Stimulated activated CD8-positive, alpha-beta memory T cell treated with anti-CD3 and anti-CD28 coated beads, Interleukin-15, amount 100 ng/mL, for 1 hour (primary cell): ENCODE measurements at places on chromosomes 5 and 9.

DNA sequence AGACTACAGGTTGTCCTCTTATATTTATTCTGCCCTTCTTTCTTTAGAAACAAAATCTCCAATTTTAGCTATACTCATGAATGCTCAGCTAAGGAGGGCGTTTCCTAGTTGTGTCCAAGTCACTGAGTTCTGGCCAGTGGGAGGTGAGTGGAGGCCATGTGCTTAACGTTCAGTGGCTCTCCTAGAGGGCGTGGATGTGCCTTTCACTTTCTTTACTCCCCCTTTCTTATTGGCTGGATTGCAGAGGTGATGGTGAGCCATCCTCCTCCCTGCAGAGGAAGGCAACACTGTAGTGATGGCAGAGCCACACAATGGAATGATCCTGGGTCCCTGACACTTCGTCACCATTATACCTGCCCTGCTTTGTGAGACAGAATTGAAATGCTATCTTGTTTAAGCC, 54.6 kb downstream of the ALG2 start:
- DNase-seq, result no peak

- no peak for DNase-seq
These were observed 335.3 kb downstream of the DIRAS2 start for GRCh38 chr9:90307167-90307833.

DNA sequence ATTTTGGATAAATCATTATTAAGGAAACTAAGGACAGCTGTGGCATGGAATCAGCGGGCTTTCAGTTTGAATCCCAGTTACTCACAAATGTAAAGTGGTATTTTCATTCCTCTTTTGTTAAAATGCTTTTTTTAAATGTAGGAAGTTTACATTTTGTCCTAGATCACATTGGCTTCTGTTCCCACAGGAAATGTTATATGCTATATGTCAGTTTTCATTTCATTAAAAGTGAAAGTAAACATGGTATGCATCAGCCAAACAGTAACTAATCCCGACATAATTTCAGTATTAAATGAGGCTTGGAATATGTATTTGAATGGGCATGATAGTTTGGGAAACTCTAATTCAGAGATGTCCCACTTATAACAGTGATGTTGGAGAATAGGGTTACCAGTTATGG, 18.6 kb upstream of the SMIM15 start:
- no peak for DNase-seq

DNA sequence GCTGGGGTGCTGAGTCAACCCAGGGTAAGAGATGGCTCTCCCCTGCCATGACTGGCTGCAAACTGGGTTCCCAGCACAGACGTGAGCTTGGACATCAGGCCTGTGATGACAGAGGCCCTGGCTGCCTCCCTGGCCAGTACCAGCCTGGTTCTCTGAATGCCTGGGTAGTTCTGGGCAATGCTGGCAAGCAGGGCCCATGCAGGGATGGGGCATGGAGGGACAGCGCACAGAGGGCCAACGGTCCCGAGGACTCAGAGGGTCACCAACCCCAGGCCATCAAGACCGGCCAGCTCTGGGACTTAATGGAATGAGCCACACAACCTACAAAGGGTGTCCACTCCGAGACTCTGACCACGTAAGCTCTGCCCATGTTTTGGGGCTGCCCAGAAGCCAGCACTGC, 241.4 kb downstream of the FSTL4 start:
- DNase-seq, result no peak

- DNase-seq, result no peak
These were observed 125.3 kb upstream of the IQGAP2 start for GRCh38 chr5:76277736-76278135.

GRCh38 chr5:178931846-178932760, 8.9 kb upstream of the ZNF454 start:
- no peak for DNase-seq

- DNase-seq, result no peak
These were observed 27.7 kb downstream of the PKD2L2 start for GRCh38 chr5:137916923-137917322.

DNA sequence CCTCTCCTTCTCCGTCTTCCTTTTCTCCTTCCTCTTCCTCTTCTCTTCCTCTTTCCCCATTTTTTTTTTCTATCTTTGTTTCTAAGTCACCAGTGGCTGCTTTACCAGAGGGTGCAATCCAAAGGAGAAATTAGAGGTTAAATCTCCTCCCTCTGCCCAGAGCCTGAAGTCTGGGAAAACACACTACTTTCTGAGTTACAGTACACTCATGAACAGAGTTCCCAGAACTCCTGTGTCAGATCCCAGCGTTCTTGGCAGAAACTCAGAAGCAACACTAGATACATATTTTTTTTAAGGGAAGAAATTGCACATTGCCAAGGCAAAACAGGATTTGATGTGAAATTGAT, 189.0 kb downstream of the SNCAIP start:
- DNase-seq, result no peak

- DNase-seq, result no peak
These were observed 249.2 kb upstream of the KLF4 start for GRCh38 chr9:107738789-107739188.

- DNase-seq, result no peak
These were observed 244.1 kb upstream of the ITGA1 start for GRCh38 chr5:52543594-52543993.

GRCh38 chr9:96164268-96164683, 137.7 kb downstream of the HSD17B3 start:
- no peak for DNase-seq

DNA sequence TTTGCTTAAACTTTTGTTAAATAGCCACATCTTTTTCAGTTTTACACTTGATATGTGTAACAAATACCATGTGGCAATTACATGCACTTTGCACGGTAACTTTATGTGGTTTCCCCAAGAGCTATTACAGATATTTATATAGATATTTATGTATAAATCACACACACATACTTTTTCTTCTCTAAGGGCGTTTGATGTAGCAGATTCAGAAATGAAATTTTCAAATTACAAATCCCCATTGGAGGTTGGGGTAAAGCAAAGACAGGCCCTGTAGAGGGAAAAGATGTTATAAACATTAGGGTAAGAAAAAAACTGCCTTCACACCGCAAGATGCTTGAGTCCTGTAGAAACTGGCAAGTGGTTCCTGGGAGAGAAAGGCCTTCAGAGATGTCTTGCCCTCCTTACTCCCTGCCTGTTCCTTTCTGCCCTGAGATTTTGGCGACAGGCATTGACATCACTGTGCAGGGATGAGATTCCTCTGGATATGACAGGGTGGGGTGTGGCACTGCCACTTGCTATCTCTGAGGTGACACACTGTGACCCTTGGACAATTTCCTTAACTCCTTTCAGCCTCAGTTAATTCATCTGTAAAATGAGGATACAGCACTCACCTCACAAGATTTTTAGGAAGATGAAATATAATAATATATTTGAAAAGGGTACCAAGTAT, 177.9 kb upstream of the TUT7 start:
- DNase-seq, result no peak

- no peak for DNase-seq
These were observed 73.6 kb downstream of the TLR4 start for GRCh38 chr9:117777823-117778222.

DNA sequence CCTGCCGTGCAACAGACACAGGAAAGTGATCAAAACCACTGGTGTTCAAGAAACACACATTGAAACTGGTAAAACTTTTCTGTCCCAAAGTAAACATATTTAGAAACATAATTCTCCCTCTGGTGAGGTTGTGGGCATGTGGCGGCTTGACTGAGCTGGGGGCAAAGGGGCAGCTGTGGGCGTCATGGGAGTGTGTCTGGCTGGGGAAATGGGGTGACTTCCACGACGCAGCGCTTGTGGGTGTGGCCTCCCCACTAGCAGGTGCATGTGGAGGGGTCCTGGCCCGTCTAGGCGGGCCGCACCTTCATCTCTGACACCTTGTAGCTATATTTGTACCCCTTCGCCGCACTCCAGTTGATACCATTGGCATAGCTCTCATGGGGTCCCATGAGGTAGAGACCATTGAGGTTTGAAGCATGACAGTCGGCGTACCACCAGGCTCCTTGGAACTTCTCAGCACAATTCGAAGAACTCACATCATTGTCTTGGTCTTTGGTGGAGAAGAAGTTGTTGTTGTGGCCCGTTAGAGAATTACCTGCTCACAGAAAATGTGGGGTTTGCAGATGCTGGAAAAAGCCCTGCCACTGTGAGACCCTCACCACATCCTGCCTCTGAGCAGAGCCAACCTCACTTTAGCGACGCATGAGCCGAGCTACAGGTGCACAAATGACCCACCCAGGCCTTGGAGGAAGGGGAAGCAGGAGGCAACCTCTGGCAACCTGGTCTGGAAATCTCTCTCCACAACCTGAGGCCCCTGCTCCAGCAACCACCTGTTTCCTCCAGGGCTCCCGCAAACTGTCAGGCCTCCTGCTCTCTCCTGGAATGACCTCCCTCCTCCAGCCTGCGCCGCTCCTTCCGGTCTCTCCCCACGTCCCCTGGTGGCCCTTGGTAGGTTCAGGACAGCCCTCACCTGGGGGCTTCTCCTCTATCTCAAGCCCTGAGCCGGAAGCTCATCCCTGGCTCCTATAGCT, 7.9 kb downstream of the FCN1 start:
- DNase-seq, result no peak

GRCh38 chr5:126103868-126104267, 319.3 kb upstream of the GRAMD2B start:
- no peak for DNase-seq

GRCh38 chr5:133785182-133785581, 172.8 kb upstream of the FSTL4 start:
- no peak for DNase-seq

DNA sequence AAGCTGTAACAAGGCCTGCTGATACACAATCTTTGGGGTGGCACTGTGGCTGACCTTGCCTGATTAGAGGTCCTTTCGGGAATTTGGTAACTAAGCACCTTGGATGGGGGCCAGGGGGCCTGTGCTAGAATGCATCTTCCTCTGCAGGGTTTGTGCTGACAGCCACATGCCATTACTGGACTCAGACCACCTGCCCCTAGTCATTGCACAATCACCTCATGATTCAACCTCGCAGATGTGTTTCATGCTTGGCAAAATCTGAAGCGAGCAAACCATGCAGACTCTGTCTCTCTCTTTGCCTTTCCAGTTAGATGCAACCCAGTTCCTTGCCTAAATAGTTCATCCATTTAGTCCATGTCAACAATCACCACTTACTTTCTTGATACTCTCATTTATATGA, 96.5 kb upstream of the ERCC6L2 start:
- no peak for DNase-seq

- no peak for DNase-seq
These were observed 184.2 kb downstream of the EFNA5 start for GRCh38 chr5:107486489-107486888.

DNA sequence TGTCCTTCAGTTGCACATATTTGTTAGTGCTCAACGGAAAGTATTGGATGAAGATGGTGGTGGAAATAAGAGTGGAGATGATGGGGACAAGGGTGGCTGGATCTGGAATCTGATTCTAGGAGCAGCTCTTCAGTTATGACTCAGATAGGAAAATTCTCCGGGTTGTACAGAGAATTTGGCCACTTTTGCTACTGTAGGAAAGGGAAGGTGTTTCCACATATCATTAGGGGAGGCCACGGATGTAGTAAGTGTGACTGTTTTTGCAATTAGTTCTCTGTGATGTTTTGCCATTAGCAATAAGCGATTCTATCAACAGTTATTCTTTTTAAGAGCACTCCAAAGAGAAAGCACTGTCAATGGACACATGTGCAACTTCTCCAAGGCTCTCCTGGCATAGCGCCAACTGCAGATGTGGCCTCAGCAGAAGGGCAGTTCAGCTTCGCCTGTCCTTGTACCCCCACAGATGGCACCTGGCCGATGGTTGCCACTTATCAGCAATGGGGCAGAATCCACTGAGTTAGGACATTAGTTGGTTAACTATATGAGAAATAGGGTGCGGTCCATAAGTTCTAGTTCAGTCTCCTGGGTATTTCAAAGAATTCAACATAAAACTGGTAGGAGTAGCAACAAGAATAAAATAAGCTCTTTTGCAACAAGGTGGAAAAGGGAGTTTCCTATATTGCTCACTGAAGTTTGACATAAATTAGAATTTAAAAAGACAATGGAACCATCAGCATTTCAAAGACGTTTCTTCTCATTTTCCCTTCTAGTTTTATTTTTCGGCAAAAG, 96.3 kb downstream of the ARSB start:
- no peak for DNase-seq

DNA sequence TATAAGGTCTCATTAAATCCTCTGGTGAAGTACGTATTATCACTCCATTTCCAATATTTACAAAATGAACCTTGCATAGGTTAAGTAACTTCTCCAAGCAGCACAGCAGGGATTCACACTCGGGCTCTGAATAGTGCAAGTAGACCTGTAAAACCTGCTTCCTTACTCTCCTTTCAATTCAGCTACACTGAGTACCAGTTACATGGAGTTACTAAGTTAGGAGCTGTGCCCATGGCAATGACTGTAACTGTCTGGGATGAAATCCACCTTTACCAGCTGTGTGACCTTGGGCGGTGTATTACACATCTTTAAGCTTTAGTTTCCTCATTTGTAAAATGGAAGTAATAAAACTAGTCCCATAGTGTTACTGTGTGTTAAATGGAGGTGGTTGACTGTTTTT, 15.9 kb upstream of the MOB3B start:
- DNase-seq, result no peak

GRCh38 chr9:117233016-117233415, 181.8 kb downstream of the ASTN2 start:
- no peak for DNase-seq

DNA sequence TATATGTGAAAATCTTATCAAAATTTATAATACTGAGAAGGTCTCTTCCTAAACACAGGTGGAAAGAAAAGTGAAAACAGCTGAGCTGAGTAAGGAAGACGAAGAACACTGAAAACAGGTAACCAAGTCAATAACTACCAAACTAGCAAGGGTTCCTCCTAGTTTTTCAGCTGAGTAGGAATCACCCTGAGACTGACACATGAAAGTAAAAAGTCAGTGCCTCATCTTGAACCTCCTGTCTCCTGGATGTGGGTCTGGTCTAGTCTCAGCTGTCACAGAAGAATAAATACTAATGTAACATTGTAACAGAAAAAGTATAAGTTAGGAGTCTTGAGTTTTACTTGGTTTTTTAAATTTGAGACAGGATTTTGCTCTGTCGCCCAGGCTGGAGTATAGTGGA, 121.0 kb downstream of the MEF2C start:
- DNase-seq, result no peak

DNA sequence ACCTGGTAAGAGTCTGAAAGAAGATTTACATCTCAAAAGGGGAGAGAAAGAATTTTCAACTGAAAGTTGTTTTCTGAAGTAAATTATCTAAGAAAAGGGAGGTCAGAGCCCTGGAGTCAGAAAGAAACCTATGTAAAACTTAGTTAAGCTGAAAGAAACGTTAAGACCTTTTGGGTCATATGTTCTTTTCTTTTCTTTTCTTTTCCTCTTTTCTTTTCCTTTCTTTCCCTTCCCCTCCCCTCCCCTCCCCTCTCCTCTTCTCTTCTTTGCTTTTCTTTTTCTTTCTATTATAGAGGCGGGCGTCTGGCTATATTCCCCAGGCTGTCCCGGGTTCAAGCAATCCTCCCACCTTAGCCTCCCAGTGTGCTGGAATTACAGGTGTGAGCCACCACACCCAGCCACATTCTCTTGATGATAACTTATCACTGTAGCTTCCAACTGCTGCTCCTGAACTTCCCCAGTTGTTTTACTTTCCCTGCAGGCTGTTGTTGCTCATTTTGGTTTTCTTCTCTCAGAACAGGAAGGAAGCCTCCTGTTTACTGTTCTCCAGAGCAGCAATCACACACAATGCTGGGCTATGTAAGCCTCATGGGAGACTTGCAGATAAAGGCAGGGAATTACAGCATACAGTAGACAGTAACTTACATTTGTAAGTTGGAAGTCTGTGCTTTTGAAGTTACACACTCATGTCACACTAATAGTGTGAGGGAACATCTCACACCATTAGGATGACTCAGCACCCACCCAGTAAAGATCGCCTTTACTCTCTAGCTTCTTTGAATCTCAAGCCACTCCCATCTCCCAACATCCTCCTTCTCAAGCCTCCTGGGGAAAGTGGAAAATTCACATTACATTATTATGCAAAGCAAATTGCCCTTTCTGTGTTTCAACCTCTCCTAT, 2216.6 kb upstream of the WWC1 start:
- no peak for DNase-seq
